ENCODE measurements at places on chromosomes 3 and 15.

- no peak for DNase-seq
Measured at GRCh38 chr3:15451216-15452113, 24.1 kb downstream of the EAF1 start.

DNA sequence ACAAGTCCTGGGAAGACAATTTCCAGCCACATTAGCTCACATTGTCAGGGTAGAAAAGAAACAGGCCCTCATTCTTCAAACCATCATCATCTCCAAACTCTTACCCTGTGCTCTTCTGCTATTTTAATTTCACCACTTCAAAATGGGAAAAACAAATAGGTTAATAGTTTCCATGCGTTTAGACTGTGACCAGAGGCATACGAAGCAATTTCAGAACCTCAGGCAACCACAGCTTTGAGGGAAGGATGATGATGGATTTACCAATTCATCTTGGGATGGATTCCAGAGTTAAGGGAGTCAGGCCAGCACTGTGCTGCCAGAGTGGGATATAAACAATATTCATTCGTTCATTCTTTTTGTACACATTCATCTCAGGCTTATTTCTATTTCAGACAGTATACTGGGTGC, 307.8 kb upstream of the TPRG1 start:
- no peak for DNase-seq

GRCh38 chr3:102235679-102236078, 199.1 kb upstream of the ZPLD1 start:
- no peak for DNase-seq

- DNase-seq = peak; percentile 10
Measured at GRCh38 chr3:31025541-31025940, 131.1 kb upstream of the GADL1 start.

GRCh38 chr15:64008177-64008576, 38.1 kb downstream of the DAPK2 start:
- no peak for DNase-seq

- no peak for DNase-seq
Measured at GRCh38 chr15:69685512-69686452, 233.2 kb downstream of the RPLP1 start.

GRCh38 chr3:30518181-30518864, 88.1 kb upstream of the TGFBR2 start:
- no peak for DNase-seq

All from suppressor macrophage treated with lipopolysaccharide for 4 hours (primary cell).